Eye (tissue), 1 donor: ENCODE measurements at places on chromosomes 4 and X.

DNA sequence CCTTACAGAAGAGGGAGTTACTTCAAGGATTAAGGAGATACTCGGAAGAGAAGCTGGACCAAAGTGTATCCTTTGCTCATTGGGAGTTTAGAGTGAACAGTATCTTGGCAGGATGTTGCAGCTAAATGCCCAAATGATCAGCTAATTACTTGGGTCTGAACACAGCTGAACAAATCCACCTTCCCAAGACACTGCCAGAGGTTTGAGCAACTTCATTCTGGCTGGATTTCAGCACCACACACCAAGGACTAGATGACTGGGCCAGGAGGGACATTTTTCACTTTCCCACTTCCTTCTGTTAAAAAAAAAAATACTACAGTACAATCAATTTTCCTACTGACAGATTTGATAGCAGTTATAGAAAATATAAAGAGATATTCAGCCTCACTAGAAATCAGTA lies 324.6 kb downstream of the MID1IP1 start:
- no peak for DNase-seq

DNA sequence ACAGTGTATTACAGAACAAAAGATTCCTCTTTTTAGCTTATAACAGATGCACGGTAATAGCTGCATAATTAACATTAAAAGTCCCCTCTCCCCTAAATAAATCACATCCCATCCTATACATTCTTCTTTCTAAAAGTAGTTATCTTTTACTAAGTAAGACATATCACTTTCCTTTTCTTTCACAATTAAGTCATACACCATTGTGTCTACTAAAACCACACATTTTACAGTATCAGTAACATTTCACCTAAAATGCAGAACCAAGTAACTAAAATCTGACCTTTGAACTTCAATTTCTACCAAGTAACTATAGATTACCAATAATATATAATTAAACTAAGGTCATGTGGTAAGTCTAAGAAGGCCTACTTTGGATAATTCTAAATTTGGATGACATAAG lies 14.2 kb downstream of the DHX15 start:
- DNase-seq: no peak

DNA sequence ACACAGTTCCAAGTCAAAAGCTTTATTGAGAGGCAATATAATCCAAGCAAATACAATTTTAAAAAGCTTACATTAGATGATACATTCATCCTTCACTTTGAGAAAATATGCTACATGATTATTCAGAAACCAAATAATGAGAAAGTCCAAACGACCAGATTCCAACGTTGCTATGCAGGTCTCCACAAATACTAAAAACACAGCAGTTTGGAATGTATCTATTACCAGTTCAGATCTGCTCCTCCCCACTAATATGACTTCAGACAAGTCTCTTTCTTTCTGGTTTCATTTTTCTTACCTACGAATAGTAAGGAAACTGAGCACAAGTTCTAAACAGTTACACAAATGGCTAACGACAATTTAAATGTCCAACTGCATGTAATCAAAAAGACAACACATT lies 9.5 kb downstream of the NAF1 start:
- no peak for DNase-seq

- peak; percentile 77 for DNase-seq
Measured at GRCh38 chr4:66564901-66565651, 894.8 kb upstream of the EPHA5 start.

DNA sequence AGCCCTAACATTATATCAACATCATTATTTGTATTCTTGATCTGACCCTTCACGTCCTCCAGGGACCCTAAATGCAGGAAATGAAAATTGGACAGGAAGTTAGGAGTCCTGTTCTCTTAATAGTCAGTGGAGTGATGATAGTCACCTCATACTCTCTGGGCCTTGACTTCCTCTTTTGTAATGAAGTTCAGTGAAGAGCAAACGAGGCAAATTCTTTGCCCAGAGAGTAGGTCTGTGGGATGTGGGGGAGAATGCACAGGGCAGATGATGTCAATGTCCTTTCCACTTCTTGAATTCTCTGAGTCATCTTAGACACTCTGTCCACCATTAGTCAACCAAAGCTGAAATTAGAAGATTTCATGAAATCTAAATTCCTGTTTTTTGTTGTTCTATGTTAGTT lies 17.1 kb upstream of the GPRIN3 start:
- no peak for DNase-seq

GRCh38 chrX:112913807-112914206 lies 73.2 kb upstream of the AMOT start:
- DNase-seq: no peak

GRCh38 chrX:24145303-24146186 lies 4.0 kb upstream of the ZFX start:
- DNase-seq: no peak

- no peak for DNase-seq
Measured at GRCh38 chr4:48223633-48224295, 45.9 kb downstream of the TEC start.

DNA sequence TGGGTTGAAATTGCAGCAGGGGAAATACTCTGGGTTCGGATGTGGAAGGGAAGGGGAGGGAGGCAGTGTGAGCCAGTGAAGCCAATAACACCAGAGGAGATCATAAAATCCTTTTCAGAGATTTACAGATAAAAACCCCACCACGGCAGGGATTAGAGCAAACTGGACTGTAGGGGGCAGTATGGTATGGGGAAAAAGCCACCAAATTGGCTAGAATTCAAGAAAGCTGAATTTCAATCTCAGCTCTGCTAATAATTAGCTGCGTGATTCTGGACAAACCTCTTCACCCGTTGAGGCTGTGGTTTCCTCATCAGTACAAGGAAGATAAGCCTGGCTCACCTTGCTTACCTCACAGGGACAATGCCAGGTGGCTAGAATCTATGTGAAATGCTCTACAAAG lies 108.1 kb downstream of the ATG4A start:
- peak; percentile 48 for DNase-seq

DNA sequence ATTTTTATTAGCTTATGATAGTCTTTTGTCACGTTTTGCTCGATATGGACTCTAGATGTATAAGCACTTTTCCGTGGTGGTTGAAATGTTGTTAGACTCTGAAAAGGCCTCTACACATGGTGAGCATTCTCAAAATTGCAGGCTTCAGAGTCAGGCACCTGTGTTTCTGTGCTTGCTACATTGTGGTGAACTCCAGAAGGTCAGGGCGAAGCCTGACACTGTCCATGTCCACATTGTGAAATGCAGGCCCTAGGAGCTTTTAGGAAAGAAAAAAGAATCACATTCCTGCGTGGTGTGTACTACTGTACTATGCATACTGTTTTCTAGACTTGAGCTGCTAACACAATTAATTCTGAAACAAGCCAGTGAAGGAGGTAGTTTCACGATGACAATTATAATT lies 86.3 kb downstream of the HS3ST1 start:
- DNase-seq: no peak

DNA sequence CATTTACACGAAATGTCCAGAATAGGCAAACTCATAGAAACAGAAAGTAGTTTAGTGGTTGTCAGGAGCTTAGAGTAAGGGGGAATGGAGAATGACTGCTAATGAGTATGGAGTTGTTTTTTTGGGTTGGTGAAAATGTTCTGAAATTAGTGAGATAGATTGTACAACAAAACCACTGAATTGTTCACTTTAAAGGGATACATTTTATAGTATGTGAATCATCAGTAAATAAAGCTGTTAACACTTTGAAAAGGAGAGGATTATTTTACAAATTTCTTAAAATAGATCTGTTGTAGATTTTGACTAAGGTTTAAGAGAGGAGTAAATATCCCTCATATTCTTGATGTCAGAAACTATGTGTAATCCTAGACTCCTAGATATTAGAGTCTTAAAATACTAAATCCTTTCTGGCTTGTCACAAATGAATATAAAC lies 82.7 kb downstream of the RAPGEF2 start:
- DNase-seq: no peak

- DNase-seq: no peak
Measured at GRCh38 chrX:153628129-153628528, 18.9 kb upstream of the DUSP9 start.
